RPMI7951 (cell line): ENCODE measurements at places on chromosomes 1 and 21. TPM values are rescaled to one million over a fixed set of nuclear protein-coding genes. Genes with fewer than 3 reads are reported as not detected.

- peak; percentile 47 for DNase-seq
These were observed 312.6 kb downstream of the DUSP10 start for GRCh38 chr1:221429264-221429663.

Gene FAM110D
- not detected in 2 replicates for total RNA-seq

Gene RRP1
- 12.8 and 19.6 TPM in 2 replicates for total RNA-seq

DNA sequence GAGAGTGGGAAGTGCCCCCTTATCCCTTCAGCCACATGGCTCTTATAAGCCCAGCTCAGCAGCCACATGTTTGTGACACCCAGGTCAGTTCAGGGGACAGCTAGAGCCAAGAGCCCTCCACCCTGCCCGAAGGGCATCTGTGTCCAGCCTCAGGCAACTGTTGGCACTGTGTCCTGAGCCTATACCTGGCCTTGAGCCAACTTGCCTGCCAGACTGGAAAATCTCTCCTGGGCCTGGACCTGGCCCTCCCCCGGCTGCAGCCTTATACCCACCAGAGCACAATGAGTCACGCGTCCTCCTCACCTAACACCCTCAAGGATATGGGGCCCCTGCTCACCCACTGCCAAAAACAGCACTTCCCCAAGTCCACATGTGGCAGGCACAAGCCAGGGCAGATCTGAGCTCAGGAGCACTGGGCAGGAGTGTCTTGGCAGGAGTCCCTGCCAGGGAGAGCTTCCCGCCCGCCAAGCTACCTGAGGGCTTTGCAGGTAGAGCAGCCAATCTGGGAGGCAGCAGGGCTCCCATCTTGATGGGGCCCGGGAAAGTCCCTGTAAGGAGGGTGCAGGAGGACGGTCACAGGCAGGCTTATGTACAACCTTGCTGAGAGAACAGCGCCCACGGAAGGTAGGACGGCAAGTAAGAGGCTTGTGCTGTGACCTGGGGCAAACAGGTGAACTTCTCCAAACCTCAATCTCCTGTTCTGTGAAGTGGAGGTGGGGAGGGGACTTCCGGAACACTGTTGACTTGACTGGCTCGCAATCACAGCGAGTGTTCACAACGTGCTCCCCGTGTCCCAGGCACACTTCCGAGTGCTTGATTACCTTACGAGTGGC, 19.8 kb upstream of the HSPG2 start:
- peak; percentile 63 for DNase-seq
